ENCODE measurements at places on chromosomes 4 and X. TPM values are rescaled to one million over a fixed set of nuclear protein-coding genes. Genes with fewer than 3 reads are reported as not detected.

DNA sequence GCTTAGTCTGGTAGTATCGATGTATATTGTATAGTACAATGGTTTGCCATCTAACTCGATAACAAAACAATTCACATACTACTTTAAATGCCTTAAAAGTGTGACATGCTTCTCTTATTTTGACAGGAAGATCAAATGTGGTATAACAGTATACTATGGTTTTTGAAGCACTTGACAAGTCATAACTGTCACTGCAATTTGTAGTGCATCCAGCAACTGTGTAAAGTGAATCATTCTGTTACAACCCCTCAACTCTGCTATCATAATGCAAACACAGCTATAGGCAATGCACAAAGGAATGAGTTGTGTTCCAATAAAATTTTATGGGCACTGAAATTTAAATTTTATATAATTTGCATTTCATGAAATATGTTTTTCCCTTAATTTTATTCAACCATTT lies 14.0 kb downstream of the RAP1GDS1 start:
- no peak for DNase-seq

DNA sequence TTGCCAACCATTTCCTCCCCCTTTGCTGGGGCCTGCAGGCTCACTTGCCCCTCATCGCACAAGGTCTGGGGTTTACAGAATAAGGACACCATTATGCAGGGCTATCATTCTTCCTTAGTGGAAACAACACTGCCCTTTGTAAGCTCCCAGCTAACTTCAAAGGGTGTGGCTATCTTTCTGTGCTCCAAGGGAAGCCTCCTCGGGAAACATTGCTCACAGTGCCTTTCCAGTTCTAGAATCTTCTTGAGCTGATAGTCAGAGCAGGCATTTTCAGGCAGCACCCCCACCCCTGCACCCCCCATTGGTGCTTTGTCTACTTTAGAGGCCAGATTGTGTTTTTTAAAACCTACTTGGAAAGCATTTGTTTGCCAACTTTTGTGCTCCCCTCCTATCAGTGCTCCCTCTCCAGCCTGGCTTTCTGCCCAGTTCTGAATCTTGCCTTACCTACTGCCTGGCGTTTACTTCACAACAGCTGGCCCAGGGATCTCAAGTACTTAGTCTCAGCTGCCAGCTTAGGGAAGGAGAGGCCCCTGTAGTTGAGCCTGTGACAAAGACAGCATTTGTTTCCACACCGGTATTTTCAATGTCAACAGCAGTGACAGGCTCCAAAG lies 53.5 kb downstream of the PLAC1 start:
- DNase-seq, result peak; percentile 43

GRCh38 chrX:17442898-17443297 lies 67.9 kb downstream of the NHS start:
- DNase-seq, result no peak

The SPANXA1 gene
- total RNA-seq, result not detected
